ENCODE measurements at places on chromosomes 5 and 9.

- DNase-seq = no peak
Measured at GRCh38 chr5:36575361-36575781, 31.0 kb upstream of the SLC1A3 start.

DNA sequence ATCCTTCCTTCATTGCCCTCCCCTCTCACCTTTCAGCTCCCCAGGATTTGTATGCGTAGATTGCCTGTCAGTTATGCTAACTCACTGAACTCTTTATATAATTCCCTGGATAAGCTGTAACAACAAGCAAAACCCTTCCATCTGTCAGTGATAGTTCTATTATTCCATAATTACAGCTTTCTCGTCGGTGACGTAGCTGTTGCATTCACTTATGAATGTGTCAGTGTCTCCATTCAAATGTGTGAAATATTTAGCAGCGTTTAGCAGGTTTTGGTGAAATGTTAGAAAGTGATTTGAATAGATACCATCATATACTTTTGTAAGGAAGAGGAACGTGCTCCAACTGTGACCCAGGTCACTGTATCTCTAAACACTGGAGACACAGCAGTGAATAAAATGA, 45.2 kb downstream of the PIP5K1B start:
- DNase-seq = peak; percentile 36

- no peak for DNase-seq
Measured at GRCh38 chr5:179435731-179436315, 90.6 kb upstream of the ADAMTS2 start.

- DNase-seq = no peak
Measured at GRCh38 chr5:131536850-131537448, 98.1 kb downstream of the RAPGEF6 start.

DNA sequence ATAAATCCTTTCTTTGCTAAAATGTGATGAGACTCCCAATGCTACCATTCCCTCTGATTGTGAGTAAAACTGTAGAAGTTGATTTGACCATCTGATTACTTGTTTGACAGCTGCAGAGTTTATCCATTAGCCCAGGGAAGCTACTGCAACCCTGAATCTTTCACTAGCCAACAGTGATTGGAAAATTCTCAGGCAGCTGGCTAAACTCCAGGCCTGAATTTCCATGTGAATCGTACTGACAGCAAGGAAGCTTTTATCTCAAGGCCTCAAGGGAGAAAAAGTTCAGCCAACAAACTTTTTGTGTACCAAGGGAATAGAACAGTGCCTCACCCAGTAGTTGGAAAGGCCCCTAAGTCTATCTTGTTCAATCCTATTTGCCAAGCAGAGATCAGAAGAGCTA, 246.7 kb upstream of the TRPM3 start:
- DNase-seq = no peak

GRCh38 chr5:820245-820644, 30.5 kb downstream of the ZDHHC11 start:
- DNase-seq = no peak

DNA sequence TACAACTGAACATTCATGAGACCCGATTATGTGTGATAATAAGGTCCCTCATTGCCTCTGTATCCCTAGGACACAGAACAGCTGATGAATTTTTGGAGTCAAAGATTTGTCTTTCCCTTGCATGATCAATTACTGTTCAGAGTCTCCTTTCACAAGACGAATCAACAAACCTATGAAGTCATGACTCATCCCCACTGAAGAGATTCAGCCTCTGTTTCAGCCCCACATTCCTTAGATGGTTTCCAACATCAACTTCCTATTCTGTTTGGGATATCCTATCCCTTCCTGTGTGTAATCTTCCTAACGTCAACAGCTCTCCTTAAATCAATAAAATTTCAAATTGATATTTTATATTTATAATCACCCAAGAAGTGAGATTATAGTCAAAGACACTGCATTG, 199.0 kb downstream of the DNAH5 start:
- peak; percentile 78 for DNase-seq

GRCh38 chr5:172904643-172905345, 54.4 kb upstream of the RPL26L1 start:
- DNase-seq = peak; percentile 93

- DNase-seq = peak; percentile 39
Measured at GRCh38 chr5:115168829-115169486, 750 bp downstream of the TRIM36 start.

GRCh38 chr9:111974092-111974681, 77.6 kb downstream of the UGCG start:
- DNase-seq = no peak

DNA sequence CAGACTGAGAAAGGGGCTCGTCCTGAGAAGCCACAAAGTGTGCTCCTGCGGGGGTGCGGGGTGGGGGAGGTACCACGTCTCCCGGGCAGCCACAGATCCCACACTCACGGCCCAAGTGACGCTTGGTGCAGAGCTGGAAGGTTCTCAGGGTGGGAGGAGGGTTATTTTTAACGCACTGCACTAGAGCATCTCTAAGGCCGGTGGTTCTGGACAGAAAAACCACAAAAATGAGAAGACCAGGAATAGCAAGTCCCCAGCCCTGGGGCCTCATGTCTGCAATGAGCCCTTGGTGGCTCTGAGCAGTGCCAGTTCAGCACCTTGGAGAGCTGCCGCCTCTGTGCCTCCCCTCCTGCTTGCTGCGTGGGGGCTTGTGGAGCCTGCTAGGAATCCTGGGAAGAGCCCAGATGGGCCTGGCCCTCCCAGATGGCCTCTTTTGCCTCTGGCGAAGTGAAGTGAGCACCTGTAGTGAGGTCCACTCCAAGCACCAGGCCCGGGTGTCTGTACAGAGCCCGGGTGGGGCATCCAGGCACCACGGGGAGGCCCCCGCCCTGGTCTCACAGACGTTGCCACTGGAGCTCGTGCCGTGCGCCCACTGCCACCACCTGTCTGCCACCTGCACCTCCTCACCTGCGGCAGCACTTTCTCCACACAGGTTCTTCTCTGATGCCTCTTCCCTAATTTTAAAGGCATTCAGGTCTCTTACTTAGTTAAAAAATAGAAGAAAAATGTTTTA, 48.9 kb upstream of the CACNA1B start:
- peak; percentile 65 for DNase-seq

- DNase-seq = no peak
Measured at GRCh38 chr5:179963375-179963774, 55.7 kb upstream of the TBC1D9B start.

DNA sequence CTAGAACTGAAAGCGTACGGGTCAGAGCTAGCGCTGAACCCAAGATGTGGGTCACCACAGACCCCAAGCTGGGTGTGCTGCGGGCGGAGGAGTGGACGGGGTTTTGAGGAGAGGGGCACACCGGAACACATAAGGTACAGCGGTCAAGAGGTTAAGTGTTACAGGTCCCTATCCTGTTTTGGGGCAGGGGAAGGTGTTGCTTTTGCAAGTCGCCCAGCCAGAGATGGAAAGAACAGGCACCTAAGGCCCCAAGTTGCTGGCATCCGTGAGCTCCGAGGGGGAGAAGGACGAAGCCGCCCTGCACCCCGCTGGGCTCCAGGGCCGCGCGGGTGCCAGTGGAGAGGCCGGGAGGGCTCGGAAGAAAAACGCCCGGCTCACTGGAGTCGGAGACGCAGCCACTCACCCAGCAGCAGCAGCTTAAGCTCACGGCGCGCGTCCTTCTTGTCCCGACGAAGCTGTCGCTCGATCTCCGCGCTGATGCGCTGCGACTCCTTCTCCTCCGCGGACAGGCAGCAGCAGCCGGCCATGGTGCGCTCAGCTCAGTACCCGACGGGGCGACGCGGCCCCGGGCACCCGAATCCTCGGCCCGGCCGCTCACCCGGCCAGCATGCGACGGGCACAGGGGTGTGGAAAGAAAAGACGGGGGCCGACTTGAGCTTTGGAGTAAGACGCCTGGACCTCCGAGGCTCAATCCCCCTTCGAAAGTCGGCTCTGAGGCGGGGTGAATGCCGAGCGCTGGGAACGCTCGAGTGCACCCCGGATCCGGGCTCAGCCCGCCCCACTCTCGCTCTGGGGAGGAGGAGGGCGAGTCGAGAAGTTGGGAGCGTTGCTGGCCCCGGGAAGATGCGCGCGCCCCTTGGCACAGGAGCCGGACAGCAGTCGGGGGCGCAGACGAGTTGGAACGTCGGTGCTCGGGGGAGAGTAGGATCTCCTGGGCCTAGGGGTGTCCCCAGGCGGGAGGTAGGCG, 572 bp downstream of the GNA14 start:
- DNase-seq = peak; percentile 70

- DNase-seq = peak; percentile 69
Measured at GRCh38 chr5:103259705-103260355, 1.3 kb downstream of the MACIR start.

GRCh38 chr5:168162464-168162863, 129.0 kb upstream of the WWC1 start:
- peak; percentile 35 for DNase-seq

DNA sequence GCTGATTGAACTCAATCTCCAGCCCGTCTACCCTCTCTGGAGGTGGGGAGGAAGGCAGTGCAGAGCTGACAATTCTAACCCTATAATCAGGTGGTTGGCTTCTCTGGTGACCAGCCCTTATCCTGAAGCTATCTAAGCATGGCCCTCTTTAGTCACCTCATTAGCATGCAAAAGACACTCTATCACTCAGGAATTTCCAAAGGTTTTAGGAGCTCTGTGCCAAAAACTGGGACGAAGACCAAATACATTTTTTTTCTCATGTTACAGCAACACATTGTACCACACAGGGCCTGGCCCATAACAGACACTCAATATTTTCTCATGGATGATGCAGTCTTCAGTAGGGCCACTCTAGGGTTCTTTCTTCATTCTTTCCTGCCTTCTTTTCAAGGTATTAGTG, 118.8 kb upstream of the VLDLR start:
- peak; percentile 46 for DNase-seq

DNA sequence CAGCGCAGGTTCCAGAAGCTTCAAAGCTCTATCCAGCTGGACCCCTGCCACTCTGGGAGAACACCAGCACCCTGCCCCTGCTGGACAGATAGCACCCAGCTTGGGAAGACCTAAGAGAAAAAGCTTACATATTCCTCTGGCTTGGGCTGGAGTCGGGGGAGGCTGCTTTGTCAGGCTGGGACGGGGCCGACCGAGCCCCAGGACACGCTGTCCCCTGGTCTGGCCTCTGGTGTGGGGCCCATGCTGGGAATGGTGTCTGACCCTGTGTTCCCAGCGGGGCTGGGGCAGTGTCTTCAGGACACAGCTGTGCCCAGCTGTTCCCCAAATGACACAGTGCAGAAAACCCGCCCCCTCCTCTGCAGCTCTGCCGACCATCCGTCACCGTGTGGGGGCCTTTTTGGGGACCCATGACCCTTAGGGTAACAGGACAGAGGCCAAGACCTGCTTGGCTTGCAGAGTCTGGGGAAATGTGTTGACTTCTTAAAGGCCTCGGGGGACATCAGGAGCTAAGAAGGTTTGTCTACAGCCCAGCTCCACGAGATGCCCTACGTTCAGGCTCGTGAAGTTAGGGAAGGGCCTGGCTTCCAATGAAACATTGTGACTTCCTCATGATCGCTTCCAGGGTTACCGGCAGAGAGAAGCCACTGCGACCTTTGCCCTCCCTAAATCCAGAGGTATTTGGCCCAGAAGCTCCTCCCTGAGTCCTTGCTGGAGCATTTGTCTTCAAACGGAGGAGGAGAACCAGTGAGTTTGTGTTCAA, 20.4 kb upstream of the SLC2A6 start:
- DNase-seq = no peak

GRCh38 chr9:20611691-20612287, 10.5 kb downstream of the MLLT3 start:
- DNase-seq = peak; percentile 58

- DNase-seq = no peak
Measured at GRCh38 chr5:37615184-37615583, 224.7 kb downstream of the GDNF start.

GRCh38 chr5:108588323-108588722, 159.4 kb upstream of the FER start:
- no peak for DNase-seq

DNA sequence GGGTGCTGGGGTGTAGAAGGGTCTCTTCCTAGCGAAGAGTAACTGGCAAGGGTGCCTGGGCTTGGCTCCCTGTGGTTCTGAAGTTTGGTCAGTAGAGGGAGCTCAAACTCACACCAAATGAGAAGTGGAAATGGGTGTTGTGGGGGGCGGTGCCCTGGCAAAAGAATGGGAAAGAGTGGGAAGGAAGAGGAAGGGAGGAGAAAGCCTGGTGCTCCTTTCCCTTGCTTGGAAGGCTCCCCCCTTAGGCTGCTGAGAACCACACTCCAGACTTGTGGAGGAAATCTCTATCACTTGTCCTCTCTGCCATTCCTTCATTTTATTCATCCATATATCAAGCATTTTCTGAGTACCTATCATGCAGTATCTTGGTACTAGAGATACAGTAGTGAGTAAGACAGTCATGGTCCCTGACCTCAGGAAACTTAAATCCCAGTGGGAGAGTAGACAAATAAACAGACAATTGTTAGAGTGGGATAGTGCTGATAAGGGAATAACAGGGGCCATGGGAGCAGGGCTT, 13.0 kb downstream of the SLC4A9 start:
- peak; percentile 95 for DNase-seq

- DNase-seq = no peak
Measured at GRCh38 chr9:134284273-134284672, 42.0 kb upstream of the RXRA start.

DNA sequence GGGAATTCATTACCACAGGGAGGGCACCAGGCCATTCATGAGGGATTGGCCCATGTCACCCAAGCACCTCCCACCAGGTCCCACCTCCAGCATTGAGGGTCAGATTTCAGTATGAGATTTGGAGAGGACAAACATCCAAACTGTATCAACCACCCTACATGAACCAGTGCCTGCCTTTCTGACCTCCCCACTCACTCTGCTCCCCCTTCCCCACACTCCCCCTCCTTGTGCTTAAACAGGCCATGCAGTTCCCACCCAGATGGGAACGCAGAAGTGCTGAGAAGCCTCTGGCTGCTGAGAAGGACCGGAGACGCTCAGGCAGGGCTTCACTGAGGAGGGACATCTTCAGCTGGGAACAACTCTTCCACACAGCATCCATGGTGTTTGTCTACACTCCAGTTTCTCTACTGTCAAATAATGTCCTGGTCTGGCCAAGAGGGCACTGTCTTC, 30.0 kb upstream of the ADAMTS2 start:
- peak; percentile 3 for DNase-seq

- DNase-seq = no peak
Measured at GRCh38 chr5:154095904-154096303, 57.1 kb downstream of the MFAP3 start.

DNA sequence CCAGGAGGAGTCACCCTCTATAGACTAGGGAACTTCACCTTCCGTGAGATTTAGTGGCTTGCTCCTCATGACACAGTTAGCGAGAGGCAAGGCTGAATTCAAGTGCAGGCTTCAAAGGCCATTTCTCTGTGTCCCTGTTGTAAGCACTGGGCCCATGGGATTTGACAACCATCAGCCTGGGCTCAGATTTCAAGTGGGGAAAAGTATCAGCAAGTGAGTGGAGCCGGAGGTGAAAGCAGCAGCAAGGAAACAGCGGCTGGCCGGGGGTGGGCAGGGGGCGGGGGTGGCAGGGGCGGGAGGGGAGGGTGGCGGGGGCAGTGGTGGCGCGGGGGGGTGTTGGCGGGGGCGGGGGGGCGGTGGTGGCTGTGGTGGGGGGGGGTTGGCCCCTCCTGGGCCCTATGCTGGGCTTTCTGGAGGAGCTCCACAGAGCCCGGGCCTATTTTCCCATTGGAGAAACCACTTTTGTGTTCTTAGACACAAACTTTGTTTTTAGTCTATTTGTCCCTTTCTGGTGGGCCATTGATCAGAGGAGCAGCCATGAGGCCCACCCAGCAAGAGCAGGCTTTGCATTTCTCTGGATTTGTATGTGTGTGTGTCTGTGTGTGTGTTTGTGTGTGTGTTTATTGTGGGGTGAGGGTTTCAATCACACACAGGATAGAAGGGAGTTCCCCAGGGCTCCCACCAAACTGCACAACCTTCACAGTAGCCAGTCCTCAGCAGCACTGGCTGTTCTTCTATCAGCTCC, 165.4 kb upstream of the RAI14 start:
- DNase-seq = peak; percentile 83
